ENCODE measurements at places on chromosomes 1 and 21.

- DNase-seq: no peak
Measured at GRCh38 chr21:29152916-29153315, 22.5 kb downstream of the MAP3K7CL start.

DNA sequence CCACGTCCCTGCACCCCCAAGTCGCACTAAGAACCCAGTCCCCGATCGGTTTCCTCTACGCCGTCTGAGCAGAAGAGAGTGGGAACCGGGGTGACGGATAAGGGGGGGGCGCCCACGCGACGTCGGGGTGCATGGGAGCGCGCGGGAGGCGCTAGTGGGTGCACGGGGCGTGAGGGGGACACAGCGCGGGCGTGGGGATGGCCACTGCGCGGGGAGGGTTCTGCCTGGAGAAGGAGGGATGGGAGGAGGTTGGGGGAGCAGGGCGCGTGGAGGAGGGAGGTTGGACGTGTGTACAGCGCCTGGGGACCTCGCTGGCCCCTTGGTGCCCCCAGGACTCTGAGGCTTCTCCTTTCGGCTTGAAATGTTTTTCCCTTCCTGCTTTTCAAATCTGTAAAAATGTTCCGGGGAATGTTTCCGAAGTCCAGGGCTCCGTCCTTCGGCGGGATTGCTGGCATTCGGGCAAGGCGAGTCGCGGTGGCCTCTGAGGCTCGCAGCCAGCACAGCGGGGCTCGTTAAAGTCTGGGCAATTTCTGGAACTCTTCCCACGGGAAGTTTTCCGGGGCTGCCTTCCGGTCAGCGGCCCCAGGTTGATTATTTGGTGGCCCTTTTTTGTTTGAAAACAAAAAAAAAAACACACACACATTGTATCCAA, 13.1 kb downstream of the RNF220 start:
- DNase-seq: no peak

DNA sequence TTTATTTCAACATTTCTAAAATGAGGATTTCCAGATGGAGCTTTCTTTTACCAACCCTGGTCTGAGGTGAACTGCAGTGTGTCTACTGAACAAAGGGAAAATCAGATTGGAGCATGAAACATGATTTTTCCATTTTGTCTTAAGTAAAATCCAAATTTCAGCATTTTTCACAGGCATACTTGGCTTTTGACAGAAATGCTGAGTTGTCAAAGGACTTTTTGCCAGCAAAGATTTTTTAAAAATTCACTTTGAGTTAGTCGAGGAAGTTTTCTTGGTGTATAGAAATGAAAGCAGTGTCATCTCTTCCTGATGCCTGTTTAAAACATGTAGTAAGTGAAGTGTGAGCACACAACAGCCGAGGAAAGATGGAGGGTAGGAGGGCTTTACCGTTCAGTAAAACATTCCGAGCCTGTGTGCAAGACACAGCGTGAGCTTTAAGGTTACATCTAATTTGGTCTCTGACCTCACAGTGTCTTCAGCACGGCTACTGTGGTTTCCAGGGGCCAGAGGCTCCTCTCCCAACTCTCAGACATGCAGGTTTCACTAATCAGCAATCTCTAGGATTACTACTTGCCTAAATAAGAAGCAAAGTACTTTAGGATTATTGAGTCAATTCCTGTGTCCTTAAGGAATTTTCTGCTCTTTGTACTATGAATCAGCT, 45.9 kb downstream of the SAMD13 start:
- DNase-seq: no peak

DNA sequence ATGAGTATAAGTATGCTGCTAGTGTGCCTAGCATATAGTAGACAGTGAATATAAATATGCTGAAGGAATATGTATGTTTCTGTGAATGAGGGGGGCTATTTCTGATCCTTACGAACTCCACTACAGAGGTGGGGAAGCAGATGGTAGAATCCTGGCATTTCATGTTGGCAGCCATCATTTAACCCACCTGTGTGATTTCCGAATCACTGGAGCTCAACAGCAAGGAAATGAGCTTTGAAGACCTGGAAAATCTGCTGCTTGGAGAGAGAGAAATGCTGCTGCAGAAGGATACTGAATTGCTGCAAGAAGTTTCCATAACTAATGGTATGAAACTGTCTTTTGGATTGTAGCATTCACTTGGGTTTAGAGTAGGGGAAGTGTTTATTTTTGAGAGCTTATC, 83.5 kb downstream of the RABGAP1L start:
- DNase-seq: no peak

GRCh38 chr1:18505666-18506065, 24.9 kb downstream of the KLHDC7A start:
- DNase-seq: no peak

- DNase-seq: no peak
Measured at GRCh38 chr1:107536266-107536665, 395.4 kb downstream of the NTNG1 start.

GRCh38 chr1:31614414-31615005, 3.0 kb upstream of the HCRTR1 start:
- no peak for DNase-seq

- DNase-seq: no peak
Measured at GRCh38 chr1:19197845-19198244, 12.2 kb downstream of the UBR4 start.

DNA sequence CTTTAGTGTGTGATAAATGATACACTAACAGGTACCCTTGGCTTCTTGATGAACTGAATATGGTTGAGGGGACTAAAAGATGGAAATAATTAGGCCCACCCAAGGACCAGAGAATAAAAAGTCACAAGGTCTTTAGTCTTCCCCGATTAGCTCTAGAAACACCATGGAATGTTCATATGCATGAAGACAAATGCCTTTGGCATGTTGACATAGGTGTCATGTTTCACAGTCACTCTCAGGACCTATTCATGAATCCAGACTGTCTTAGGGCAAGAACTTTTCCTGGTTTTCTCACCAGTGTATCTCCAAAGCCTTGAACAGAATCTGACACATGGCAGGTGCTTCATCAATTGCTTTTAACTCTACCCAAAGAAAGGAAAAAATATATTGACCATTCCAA, 412.8 kb downstream of the AJAP1 start:
- no peak for DNase-seq

GRCh38 chr1:229378586-229379367, 35.9 kb upstream of the CCSAP start:
- DNase-seq: no peak

GRCh38 chr1:214292322-214292721, 11.4 kb downstream of the SMYD2 start:
- DNase-seq: no peak

- DNase-seq: no peak
Measured at GRCh38 chr21:44973598-44973997, 33.8 kb downstream of the SLX9 start.

DNA sequence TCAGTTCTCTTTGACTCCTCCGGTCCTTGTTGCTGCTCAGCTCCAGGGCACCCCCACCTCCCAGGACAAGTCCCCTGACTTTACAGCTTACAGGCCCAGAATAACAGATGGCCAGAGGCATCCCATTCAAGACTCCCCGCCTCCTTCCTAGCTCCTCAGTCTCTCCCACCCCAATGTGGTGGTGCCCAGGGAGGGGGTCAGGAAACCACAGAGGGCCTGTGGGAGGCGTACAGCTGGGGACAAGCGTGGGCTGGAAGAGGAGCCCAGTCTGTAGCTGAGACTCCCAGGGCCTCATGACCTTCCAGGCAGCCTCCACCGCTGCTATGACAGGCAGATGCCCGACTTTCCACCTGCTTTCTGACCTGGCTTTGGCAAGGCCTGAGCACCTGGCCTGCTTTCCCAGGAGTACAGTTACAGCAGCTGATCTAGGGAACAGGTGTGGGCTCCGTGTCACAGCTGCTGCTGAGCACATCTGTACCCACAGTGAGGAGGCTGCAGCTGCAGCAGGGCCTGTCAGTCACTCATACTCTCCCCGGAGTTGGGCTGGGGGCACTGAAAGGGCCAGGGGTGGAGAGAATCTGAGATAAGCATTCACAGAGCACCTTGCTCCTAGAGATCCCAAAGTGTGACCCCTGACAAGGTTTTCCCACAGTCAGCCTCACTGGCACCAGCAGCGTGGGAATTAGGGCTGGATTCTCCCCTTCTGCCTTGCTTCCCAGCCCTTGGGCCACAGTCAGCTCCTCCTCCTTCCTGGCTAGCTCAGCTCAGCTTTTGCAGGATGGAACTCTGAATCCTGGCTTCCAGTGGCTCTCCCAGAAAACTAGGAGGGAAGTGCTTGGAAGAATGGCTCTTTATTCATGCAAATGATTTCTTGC, 7.1 kb upstream of the NAV1 start:
- DNase-seq: no peak

GRCh38 chr1:207470927-207471326, 16.8 kb downstream of the CR2 start:
- no peak for DNase-seq

GRCh38 chr1:1348420-1349255, 580 bp downstream of the DVL1 start:
- no peak for DNase-seq

DNA sequence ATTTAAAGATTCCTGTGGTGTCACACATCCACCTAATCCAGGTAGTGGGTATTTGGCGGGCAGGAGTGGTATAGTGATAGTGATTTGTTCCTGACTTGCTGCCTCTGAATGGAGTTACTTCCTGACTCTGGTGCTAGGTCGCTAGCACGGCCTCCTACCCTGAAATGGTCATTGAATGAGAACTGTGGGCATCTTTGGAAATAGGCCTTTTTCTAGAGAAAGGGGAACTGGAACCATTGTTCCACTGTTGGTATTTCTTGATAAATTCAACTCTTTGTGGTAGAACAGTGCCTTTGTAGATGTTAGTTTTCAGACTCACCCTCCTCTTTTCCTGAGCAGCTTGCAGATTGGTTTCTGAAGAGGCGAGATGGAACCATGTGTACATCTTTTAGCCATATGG, 1.5 kb downstream of the QSOX1 start:
- no peak for DNase-seq

DNA sequence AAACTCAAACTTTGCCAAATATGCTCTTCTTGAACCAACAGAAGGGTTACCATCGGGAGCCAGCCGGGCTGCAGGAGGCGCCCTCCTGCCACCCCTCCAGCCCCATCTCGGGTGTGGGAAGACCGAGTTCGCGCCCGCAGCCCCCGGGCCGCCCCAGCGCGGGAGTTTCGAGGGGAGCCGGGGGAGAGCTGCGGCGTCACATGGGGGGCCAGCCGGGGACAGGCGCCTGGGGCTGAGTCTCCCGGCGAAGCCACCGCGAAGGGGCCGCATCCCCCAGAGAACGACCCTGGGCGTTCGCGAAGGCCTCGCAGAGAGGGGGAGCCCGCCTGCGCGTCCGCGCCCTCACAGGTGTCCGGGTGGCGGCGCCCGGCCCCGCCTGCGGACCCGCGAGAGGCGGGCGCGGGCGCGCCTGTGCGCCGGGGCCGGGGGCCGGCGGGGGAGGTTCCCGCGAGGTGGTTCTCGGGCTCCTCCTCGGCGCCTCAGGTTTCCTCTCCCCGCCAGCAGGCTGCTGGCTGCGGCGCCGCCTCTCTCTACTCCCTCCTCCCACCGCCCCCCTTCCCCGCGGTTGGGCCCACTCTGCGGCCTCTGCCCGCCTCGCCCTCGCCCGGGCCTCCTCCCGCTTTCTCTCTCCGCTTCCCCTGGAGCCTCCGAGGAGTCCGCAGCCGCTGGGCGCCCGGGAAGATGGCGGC, at the start of gene RAVER2:
TSS of gene RAVER2 (plus strand) at position 584 of the 689 bp plus-strand sequence. CDS start at position 682, 98 bp downstream.
- peak; percentile 17 for DNase-seq

GRCh38 chr1:61050541-61051442, 31.6 kb upstream of the NFIA start:
- no peak for DNase-seq

- DNase-seq: no peak
Measured at GRCh38 chr1:1230656-1231399, 973 bp downstream of the SDF4 start.

- DNase-seq: no peak
Measured at GRCh38 chr1:156926175-156926574, 5.7 kb downstream of the LRRC71 start.

Data from stimulated activated CD8-positive, alpha-beta memory T cell treated with anti-CD3 and anti-CD28 coated beads, Interleukin-12 subunit alpha, Interleukin-12 subunit beta, amount 100 ng/mL, for 1 hour (primary cell).